ENCODE measurements at places on chromosomes 2 and 18.

DNA sequence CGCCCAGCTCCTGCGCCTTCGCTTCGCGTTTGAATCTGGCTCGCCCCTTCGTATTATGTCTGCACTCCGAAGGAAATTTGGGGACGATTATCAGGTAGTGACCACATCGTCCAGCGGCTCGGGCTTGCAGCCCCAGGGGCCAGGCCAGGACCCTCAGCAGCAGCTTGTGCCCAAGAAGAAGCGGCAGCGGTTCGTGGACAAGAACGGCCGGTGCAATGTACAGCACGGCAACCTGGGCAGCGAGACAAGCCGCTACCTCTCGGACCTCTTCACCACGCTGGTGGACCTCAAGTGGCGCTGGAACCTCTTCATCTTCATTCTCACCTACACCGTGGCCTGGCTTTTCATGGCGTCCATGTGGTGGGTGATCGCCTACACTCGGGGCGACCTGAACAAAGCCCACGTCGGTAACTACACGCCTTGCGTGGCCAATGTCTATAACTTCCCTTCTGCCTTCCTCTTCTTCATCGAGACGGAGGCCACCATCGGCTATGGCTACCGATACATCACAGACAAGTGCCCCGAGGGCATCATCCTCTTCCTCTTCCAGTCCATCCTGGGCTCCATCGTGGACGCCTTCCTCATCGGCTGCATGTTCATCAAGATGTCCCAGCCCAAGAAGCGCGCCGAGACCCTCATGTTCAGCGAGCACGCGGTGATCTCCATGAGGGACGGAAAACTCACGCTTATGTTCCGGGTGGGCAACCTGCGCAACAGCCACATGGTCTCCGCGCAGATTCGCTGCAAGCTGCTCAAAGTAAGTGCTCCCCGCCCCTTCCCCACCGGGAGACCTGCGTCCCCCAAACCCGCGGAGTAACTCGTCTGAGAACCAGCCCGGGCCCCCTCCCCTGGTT, 453 bp downstream of the KCNJ3 start:
- no peak for DNase-seq

- no peak for DNase-seq
Observed at GRCh38 chr2:54528311-54528955, 72.3 kb downstream of the SPTBN1 start.

GRCh38 chr18:38796762-38797161, 1231.2 kb upstream of the CELF4 start:
- no peak for DNase-seq

GRCh38 chr2:16127276-16127940, 187.1 kb downstream of the MYCN start:
- DNase-seq: no peak

DNA sequence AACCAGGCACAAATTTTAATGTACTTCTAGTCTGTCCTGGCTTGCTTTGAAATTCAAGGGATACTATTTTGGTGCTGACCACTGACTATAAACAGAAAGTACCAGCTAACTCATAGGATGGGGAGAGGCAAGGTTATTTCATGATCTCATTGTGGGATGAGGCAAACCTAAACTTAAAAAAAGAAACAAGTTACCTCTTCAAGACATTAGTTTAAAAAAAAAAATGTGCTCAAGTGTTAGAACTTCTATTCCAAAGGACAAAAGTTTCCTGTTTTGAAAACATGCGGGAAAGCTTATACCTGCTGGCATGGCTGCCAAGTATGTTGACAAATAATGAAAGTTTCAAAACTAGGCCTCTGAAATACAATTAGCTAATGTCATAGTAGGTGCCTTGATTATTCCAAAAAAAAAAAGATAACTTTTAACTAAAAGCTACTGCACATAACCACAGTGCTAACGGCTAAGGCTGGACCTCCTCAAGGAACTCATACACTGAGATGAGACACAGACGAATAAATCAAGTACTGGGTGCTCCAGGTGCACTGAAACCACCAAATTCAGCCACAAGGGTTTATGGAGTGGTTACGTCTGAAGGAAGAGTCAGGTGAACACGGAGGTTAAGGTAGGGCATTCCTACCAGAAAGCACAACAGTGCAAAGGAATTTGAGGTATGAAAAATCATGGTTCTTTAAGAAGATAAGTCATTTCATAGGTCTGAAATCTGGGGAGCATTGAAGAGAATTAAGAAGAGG, 38.1 kb downstream of the TMEM131 start:
- DNase-seq: no peak

GRCh38 chr18:36468161-36468560, 170.6 kb downstream of the FHOD3 start:
- DNase-seq: no peak

- DNase-seq: no peak
Observed at GRCh38 chr2:113160962-113161361, 12.8 kb upstream of the PSD4 start.

GRCh38 chr2:69677914-69678313, 34.4 kb upstream of the AAK1 start:
- DNase-seq: no peak

DNA sequence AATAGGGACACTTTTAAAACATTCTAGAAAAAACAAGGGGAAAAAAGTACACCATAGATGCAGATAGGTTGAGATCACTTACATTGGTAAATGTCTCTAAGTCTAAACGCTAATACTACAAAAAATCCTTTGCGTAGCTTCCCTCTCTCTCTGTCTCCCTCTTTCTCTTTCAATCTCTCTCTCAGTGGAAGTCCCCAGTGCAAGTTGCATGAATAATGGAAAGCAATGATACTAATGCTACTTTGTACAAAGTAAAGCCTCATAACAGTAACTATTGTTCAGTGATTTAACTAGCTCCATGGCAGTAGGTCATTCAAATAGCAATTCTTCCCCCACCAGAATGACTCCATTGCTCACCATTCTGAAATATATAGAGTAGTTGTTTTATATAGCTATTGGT, 12.8 kb downstream of the MEIS1 start:
- DNase-seq: no peak
